ENCODE measurements at places on chromosomes 5 and 9. TPM values are rescaled to one million over a fixed set of nuclear protein-coding genes. Genes with fewer than 3 reads are reported as not detected.

GRCh38 chr5:150836064-150836463 is 10.3 kb upstream of the IRGM start:
- no peaks in the 10 kb centered on the region for H3K4me1 ChIP-seq
- no peak overlapping the region for H3K4me3 ChIP-seq
- H3K27ac ChIP-seq, result no peak overlapping the region
- DNase-seq, result no peak

DNA sequence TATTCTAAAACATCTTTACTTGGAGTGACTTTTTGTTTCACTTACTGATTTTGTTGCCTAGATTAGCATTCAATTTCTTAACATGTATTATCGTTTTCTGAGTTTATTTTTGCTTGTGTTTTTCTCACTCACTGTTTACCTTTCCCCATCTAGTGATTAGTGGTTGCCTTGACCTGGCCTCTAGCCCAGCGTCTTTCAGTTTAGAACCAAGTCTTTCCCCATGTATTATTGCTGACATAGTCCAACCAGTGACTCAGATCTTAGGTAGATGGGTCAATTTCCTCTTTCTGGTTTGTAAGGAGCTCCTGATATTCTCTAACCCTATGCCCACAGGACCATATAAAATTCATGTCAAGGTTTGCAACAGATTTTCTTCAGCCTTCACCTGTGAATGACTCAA is 135.5 kb downstream of the PRR16 start:
- H3K4me3 ChIP-seq, result no peak overlapping the region
- no peak overlapping the region for H3K27ac ChIP-seq
- no peaks in the 10 kb centered on the region for H3K27me3 ChIP-seq
- H3K4me1 ChIP-seq, result no peaks in the 10 kb centered on the region

GRCh38 chr5:31364881-31365636 is 166.8 kb downstream of the DROSHA start:
- H3K36me3 ChIP-seq, result no peaks in the 10 kb centered on the region
- no peak overlapping the region for H3K4me3 ChIP-seq
- no peaks in the 10 kb centered on the region for H3K4me1 ChIP-seq

The SLC46A2 gene
- total RNA-seq, result not detected

The SPAG8 gene
- 3.0 TPM for total RNA-seq

The PRSS3 gene
- 3.4 TPM for total RNA-seq

DNA sequence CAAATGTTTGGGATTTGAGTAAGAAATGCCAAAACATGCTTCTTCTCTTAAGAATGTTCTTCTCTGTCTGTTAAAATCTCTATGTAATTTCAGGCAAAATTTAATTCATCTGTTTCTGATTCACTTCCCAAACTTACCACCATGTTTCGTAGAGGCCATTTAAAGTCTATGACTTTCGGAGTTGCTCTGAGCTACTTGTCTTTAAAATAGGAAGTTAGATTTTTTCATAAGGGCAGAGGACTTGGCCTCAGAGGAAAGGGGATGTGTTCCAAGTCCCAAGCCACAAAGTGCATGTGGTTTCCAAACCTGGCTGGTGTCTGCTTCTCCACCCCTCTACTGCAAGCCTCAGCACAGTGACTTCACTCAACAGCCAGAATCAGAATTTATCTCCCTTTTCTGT is 111.3 kb upstream of the ADRA1B start:
- H3K4me1 ChIP-seq, result no peaks in the 10 kb centered on the region
- H3K4me3 ChIP-seq, result no peak overlapping the region
- DNase-seq, result peak; percentile 20
- H3K27ac ChIP-seq, result no peak overlapping the region
- no peaks in the 10 kb centered on the region for H3K27me3 ChIP-seq

- H3K4me3 ChIP-seq, result no peak overlapping the region
- H3K36me3 ChIP-seq, result no peaks in the 10 kb centered on the region
- H3K4me1 ChIP-seq, result peaks cover 4% of the 10 kb centered on the region
- no peaks in the 10 kb centered on the region for H3K27me3 ChIP-seq
These were observed 11.1 kb upstream of the CCIN start for GRCh38 chr9:36158122-36158521.

- no peaks in the 10 kb centered on the region for H3K27me3 ChIP-seq
- H3K4me3 ChIP-seq, result no peak overlapping the region
- no peaks in the 10 kb centered on the region for H3K4me1 ChIP-seq
- no peak for DNase-seq
These were observed 111.7 kb downstream of the AP3B1 start for GRCh38 chr5:78182838-78183237.

The NOL6 gene
- 17.5 TPM for total RNA-seq

GRCh38 chr9:77944556-77945243 is 86.9 kb downstream of the GNAQ start:
- H3K4me3 ChIP-seq, result no peak overlapping the region
- no peaks in the 10 kb centered on the region for H3K4me1 ChIP-seq
- DNase-seq, result no peak
- no peak overlapping the region for H3K27ac ChIP-seq
- no peaks in the 10 kb centered on the region for H3K36me3 ChIP-seq
- H3K27me3 ChIP-seq, result no peaks in the 10 kb centered on the region

GRCh38 chr9:70830618-70831017 is 290.8 kb downstream of the TRPM3 start:
- H3K27ac ChIP-seq, result no peak overlapping the region
- no peaks in the 10 kb centered on the region for H3K27me3 ChIP-seq
- H3K4me3 ChIP-seq, result no peak overlapping the region
- H3K4me1 ChIP-seq, result no peaks in the 10 kb centered on the region
